ENCODE measurements at places on chromosomes 16 and 17.

GRCh38 chr17:39757176-39757662 lies 19.5 kb downstream of the GRB7 start:
- no peak for DNase-seq

- DNase-seq, result no peak
Measured at GRCh38 chr17:1746975-1747543, 4.4 kb downstream of the SERPINF2 start.

DNA sequence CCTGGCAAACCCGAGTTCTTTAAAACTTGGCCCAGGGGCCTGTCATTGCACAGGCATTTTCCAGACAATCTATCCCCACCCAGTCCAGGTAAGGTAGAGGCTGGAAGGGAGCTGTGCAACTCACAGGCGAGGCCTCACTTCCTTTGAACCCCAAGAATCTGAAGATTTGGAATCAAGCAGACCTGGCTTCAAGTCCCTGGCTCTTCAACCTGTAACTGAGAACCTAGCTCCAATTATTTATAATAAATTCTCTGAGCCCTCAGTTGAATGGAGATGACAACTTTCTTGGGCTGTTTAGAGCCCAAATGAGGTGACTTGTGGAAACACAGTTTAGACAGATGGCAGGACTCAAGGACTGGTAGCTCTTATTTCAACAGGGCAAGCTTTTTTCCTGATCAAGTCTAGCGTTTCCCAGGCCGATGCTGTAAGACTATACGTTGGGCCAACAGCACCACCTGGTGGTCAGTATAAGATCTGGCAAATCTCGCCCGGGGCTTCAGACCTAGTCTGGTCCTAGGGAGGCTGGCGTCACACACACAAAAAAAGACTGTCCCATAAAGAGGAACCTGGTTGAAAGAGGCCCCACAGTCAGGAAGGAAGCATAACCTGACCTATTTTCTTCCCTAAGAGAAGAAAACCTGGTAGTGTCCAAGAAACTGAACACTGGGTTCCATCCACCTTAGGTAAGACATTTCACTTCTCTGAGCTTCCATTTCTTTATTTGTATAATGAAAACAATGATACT lies 117.9 kb downstream of the C17orf67 start:
- peak; percentile 37 for DNase-seq

DNA sequence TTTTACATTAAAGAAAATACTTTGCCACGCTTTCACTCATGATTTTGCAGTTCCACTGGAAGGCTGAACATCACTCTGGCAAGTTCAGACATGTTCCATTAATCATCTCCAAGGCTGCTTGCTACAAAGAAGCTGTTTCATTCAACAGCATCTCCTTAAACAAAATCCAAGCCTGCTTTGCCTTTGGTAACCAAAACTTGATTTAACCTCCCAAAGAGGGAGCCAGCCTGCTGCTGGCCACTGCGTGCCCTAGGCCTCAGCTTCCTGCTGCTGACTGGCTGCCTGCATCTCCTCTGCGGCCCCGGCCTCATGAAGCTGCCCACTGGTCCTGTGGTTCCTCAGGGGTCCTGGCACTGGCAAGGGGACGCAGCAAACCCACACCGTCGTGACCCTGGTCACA lies 31.8 kb downstream of the ANKRD11 start:
- no peak for DNase-seq

DNA sequence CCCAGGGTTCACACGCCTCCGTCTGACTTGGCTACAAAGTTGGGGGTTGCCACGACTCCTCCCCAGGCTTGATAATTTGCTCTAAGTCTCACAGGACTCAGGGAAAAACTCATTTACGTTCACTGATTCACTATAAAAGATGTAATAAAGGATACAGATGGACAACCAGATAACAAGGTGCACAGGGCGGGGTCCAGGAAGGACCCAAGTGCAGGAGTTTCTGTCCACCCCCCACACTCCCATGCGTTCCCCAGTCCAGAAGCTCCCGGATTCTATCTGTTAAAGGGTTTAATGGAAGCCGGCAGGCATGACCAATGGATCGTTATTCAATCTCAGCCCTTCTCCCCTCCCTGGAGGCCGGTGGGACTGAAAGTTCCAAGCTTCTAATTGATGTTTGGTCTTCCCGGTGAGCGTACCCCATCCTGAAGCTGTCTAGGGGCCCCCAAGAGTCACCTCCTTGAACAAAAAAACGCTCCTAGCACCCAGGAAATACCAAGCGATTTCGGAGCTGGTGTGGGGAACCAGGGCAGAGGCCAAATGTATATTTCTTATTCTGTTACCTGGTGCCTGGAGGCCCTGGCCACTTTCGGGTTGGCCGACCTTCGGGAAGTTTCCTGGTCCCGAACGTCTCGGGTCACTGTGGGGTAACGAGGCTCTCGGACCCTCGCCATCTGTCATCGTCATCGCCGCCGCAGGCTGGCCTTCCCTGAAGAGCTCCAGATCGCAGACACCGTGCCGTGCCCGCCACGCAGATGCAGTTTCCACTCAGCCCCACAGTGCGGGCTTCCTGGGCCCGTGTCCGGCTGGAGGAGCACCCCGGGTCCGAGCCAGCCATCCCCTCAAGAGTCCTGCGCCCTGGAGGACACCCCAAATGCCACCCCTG lies 13.5 kb upstream of the METRNL start:
- DNase-seq, result no peak

- no peak for DNase-seq
Measured at GRCh38 chr16:68332411-68333121, 21.7 kb downstream of the PRMT7 start.
